Glutamatergic neuron (in vitro differentiated cells): ENCODE measurements at places on chromosomes 6 and 20.

GRCh38 chr20:23153696-23154341, 67.7 kb upstream of the CD93 start:
- DNase-seq: no peak

DNA sequence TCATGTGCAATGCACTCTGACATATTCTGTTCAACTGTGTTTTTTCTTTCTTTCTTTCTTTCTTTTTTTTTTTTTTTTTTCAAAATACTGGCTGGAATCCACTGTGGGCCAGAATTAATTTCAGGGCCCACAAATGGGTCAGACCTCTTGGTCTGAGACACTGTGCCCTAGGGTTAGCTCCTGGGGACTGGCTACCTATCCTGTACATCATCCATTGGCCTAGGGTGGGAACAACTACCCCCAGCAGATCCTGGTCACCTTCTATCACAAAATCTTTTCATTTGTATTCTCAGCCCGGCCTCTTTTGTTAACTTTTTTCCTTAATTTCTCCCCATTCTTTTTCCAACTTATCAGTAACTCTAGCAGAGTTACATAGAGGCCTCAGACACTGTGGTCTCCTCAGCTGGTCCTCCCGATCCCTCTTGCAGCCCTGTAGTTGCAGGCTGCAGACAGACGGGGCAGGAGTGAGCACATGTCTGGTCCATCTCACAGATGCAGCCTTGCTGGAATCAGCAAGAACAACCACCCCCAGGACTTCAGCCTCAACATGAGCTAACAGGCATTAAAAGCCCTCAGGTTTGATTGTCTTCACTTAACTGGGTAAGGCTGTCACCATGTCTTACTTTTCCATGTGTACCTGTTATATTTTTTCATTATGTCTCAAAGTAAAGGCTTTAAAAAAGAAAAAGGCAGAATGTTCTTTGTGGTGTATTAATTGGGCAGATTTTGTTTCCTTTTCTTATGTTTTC, 41.3 kb downstream of the TXLNB start:
- DNase-seq: peak; percentile 82

DNA sequence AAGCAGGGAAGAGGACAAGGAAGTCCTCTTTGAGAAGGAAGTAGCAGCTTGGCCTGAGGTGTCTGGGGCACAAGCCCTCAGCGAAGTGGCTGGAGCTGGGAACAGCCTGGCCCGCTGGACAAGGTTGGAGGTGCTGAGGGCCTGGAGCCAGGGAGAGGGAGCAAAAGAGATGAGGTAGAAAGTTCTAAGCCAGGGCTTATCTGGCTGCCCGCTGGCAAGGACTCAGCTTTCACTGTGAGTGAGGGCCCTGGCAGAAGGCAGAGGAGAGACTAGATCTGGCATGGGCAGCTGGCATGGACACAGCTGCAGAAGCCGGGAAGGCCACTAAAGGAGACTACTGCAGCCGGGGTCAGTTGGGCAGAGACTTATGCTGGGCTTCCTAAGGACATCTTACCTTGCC, 21.8 kb upstream of the PCMTD2 start:
- DNase-seq: peak; percentile 4

DNA sequence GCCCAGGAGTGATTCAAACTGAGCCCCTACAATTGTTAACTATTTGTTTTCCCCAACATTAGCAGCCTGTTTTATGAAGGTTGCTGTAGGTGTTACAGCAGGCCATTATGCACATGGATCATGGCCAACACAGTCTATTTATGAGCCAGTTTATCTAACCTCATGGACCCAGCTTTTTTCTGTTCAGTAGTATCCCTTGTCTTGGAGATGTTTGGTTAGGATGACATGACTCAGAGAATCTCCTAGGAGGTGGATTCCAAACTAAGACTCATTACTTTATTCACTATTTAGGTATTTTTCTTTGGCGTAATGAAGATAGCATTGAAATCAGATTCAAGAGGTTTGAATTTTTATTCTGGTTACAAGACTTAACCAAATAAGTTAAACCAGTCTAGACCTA, 62.8 kb upstream of the TFB1M start:
- no peak for DNase-seq

GRCh38 chr20:22577515-22578220, 6.7 kb downstream of the FOXA2 start:
- DNase-seq: peak; percentile 45

DNA sequence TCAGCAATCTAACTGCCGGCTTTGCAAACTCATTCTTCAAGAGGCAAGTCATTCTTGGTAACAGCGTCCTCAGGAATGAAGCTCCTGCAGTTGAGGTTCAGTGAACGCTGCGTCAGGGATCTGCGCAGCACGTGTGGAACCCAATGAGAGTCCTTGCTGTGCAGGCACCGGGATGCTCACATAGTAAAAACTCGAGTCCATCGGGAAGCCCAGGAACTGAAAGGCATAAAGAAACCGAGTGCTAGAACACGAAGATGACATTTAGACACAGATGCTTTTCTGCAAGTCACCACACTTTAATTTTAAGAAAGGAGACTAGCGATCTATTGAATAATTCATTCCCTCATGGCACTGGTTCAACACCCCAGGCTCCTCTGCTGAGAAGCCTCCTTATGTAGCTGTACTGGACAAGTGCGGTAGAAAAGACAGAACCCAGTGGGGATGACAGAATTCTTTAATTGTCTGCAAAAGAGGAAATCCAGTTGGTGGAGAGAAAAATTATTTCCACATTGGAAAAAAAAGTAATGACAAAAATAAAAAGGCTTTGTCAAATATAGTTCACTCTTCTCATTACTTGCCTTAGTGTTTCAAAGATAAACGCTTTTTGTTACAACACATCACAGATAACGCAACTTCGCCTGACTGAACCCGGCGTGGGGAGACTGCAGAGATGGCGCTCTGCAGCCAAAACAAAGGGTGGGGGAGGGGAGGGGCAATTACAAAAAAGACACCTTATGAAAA, 1.9 kb upstream of the AFDN start:
- DNase-seq: peak; percentile 33

- DNase-seq: no peak
These were observed 41.1 kb downstream of the PTPN1 start for GRCh38 chr20:50551288-50551687.

DNA sequence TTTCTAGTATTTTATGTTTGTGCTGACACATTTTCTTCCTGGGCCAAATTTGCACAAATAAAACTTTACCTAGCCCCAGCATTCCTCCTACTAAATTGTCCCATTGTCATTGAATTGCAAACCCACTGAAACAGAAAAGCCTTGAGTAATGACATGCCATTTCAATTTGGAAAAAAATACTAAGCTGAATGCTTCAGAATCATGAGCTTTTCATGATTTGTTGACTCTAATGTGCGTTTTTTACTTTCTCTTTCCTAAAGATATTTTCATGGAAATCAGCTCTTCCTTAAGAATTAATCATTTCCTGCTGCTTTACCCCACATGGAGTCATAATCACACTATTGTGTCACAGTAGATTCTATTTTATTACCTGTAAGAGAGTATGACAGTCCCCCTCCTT, 47.4 kb downstream of the TRDN start:
- DNase-seq: no peak

DNA sequence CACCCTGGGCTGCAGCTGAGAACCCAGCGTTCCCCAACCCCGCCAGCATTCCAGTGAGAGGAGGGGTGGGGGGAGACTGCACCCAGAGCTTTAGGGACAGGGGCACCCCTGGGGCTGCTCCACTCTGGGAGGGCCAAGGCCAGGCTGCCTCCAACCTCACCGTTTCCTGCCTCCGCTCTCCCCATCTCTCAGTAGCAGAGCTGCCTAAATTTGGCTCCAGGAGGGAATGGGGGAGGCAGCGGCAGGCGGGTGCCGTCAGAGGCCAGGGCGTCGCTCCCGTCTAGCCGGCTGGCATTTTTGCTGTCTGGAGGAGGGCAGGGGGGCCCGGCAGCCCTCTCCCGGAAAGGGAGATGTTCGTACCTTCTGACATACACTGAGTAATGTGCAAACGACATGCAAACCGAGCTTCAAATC, 46.6 kb downstream of the NOL4L start:
- peak; percentile 46 for DNase-seq

- no peak for DNase-seq
These were observed 229.7 kb upstream of the MOCS1 start for GRCh38 chr6:40163924-40164323.

- no peak for DNase-seq
These were observed 382.9 kb upstream of the CNR1 start for GRCh38 chr6:88548891-88549505.

- DNase-seq: no peak
These were observed 6.1 kb downstream of the DNPH1 start for GRCh38 chr6:43223175-43223574.

- DNase-seq: no peak
These were observed 643.8 kb downstream of the RFPL4B start for GRCh38 chr6:112990971-112991370.

DNA sequence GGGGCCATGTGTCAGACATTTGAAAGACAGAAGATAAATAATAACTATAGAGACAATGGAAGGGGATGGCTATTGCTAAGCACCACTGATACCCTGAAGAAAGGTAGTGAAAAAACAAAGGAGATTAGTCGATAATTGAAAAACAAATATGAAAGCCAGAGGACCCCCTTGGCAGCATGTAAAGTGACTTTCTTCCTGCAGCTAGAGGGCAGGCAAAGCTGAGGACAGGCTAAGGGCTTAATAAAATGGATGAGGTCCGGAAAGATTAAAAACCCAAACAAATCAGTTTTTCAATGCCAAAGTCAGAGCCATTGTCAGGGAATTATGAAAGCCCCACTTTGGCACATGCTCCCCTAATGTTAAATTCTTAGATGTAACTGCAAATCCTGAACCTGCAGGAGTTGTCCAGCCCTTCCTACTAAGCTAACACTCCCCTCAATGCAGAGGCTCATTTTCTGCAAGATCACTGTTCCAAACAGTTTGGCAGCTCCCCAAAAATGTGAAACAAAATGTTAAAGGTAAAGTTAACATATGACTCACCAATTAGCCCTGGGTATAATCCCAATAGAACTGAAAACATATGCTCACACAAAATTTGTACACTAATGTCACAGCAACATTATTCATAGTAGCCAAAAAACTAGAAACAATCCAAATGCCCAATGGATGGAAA, 1177.9 kb downstream of the GRIK2 start:
- DNase-seq: no peak

GRCh38 chr20:9323622-9324021, 190.8 kb upstream of the LAMP5 start:
- peak; percentile 52 for DNase-seq

DNA sequence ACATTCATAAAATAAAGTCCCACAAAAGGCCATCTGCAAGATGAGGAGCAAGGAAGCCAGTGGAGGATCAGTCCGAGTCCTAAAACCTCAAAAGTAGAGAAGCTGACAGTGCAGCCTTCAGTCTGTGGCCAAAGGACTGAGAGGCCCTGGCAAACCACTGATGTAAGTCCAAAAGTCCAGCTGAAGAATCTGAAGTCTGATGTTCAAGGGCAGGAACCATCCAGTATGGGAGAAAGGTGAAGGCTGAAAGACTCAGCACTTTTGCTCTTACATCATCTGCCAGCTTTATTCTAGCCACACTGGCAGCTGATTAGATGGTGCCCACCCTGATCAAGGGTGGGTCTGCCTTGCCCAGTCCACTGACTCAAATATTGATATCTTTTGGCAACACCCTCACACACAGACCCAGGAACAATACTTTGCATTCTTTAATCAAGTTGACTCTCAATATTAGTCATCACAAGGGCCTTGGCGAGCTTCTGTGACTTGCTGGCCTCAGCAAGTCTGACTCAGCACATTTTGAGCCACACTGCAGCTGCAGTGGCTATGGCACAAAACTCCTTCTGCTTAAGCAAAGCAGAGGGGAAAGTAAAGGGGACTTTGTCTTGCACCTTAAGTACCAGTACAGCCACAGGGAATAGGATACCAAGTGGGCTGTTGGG, 1370.3 kb upstream of the CITED2 start:
- no peak for DNase-seq

GRCh38 chr6:111639266-111639665, 33.6 kb upstream of the TRAF3IP2 start:
- no peak for DNase-seq

DNA sequence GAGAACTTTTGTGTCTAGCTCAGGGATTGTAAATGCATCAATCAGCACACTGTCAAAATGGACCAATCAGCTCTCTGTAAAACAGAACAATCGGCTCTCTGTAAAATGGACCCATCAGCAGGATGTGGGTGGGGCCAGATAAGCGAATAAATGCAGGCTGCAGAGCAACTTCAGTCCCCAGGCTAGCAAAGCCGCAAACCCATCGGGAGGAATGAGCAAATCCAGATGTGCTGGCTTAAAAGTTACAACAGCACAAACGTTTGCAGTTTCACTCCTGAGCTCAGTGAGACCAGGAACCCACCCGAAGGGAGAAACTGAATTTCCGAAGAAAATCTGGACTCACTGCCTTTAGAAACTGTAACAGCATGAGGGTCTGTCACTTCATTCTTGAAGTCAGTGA, 21.9 kb upstream of the MBOAT1 start:
- DNase-seq: no peak

DNA sequence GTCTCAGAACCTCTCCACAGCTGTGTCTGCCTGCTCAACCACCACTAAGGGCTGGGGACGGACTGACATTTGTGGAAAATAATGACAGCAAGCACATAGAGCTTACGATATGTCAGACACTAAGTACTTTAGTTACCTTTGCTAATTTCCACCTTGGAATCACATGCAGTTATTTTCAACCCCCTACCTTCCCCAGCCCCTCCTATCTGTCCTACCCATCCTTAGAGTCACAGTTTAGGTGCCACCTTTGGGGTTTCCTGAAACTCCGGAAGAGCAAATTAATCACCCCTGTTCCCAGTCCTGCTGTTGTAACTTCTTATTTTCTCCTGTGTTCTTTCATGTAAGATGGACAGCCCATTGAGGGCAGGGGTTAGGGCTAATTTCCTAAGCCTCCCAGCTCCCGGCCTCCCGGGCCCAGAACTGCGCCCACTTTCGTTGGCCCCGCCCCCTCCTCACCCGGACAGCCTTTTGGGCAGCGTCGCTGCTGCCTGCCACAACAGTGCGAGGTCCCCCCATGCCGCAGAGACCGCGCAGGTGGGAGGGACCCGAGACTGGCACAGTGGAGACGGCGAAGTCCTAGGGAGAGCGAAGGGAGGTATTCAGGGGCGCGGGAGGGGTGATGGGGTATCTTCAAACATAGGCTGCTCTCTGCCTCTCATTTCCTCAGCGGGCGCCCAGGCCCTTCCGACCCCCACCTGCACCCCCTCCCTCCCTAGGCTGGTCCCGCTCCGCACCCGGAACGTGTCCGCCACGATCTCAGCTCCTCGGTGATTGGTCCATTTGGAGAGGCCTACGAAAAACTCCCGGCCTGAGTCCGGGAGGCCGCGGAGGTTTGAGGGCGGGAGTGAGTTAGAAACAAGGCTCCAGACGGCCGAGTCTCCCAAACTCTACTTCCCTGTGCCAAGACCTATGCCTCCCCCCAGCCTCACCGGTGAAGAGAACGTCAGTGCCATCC, 1.1 kb downstream of the DDAH2 start:
- no peak for DNase-seq
